ENCODE measurements at places on chromosomes 3 and 15.

DNA sequence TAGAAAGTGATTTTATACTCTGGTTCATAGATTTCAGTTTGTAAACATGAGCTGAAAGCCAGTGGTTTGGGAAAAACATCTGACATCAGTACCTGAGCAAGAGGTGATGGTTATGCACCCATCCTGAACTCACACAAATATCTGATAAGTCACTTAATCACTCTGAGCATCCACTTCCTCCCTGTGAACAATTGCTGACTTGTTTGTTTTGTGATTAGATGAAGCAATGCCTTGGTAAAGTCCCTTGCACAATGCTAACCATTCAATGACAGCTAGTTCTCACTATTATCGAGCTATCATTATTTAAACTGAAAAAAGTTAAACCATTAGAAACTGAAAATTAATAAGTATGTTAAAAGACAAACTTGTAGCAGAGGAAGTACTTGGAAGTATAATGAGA lies 303.0 kb downstream of the PLOD2 start:
- DNase-seq: no peak

DNA sequence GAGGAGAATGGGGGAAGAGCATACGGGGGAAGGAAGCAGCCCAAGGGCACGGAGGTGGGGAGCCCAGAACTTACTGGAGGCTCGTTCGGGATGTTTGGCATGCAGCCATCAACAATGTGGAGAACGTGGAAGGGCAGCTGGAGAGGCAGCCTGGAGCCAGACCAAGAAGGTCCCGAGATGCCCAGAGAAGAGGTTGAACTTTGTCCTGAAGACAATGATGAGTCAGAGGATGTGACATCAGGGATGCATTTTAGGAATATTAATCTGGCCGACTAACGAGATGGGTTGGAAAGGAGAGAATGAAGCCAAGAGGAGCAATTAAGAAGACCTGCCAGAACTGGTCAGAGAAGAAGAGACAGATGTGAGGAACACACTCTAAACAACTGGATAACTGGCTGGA lies 98.2 kb downstream of the SRGAP3 start:
- DNase-seq: no peak

DNA sequence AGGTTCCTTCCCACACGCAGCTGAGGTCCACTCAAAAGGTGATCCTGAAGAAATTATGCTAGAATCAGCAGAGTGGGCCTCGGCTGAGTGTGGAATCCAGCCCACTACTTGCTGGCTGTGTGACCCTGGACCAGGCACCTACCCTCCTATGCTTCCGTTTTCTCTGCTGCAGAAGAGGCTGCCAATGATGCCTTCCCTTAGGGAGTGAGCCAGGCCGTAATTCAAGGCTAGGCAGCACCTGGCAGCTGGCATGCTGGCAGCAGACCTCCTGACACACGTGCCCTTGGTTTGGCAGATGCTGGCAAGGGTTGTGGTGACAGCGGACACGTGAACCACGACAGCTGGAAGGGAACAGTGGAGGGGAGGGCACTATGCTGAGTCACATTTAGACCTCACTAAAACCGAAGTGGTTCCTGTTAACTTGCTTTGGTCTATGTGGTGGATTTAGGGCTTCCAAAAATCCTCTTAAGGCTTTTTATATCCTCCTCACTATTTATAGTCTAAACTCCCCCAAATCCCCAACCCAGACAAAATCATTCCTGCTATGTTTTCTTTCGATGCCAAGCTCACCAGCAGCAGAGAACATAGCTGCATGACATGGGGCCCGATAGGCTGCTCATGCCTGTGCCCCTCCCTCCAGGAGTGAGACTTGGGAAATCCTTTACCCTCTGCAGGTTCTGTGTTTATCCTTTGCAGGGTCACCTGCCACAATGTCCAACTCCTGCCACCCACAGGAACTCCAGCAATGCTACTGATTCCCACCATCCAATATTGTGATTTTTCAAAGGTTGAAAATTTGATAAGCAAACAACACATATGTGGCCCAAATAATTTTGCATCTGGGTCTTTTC lies 10.6 kb upstream of the PCSK6 start:
- DNase-seq: no peak

DNA sequence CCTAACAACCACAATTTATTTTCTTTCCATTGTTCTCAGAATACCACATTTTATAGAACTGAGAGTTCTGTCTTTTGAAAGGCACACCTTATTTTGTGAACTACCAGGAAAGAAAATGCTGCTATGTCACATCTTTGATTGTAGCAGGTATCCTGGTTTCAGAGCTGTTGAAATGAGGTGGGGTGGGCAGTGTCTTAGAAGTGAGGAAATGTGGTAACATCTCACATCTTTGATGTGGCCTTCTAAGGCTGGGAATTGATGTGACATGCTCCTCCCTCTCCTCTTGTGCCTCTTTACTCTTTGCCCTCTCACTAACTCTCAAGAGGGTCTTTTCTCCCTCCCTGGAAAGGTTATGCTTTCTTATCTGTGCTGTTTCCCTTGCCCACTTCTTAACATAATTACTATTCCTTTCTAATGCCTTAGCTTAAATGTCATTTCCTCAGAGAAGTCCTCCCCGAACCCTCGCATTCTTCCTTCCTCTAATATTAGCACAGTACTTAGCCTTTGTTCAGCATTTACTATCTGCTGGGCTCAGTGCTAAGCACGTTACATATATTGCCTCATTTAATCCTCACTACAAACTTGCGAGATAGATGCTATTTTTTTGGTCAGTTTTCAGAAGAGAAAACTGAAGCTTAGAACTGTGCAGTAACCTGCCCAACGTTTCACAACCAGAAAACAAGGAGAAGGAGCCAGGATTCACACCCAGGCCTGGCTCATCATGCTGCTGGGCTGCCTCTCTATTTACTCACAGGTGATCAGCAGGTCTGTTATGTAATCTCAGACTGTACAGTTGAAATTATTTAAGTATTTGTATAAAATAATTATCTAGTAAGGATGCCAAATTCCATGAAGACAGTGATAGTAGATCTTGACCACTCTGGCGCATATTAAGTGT lies 24.0 kb upstream of the SPTSSB start:
- DNase-seq: no peak

GRCh38 chr3:193857996-193858395 lies 265.0 kb downstream of the OPA1 start:
- DNase-seq: no peak

DNA sequence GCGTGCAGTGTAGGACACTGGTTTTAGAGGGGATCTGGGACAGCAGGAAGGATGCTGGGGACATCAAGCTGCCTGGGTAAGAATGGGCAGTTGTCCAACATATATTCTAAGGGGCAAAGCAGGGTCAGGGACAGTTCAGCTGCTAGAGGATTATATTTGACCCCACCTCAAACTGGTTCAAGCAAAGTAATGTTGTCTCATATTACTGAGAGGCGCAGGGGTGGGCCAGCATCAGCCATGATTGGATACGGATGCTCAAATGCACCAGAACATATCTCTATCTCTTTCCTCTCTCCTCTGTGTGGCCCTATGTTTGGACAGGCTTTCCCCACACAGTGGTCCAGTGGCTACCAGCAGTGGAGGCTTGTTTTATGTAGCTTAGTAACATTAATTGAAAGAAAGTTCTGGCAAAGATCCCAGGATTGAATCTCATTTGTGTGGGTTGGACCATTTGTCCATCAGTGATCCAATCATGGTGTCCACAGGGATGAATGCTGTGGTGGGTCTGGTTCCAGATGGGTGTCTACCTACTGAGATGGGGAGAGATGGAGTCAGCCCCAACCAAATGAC lies 49.8 kb upstream of the RGMA start:
- no peak for DNase-seq

DNA sequence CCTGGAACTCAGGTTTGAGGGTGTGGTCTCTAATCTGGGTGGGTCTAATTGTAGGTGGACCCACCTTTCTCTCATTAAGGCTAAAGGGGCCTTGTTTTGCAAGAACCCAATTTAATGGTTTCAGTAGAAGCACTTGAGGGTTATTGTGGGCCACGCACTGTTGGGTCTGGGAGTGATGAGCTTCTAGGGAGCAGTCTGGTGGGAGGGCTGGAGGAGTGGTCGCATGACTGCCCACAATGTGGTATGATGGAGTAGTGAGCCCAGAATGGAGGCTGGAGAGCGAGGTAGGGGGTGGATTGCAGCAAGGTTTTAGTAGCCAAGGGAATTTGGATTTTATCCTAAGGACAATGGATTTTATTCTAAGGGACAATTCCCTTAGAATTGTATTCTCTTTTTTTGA lies 2.7 kb downstream of the TATDN2 start:
- no peak for DNase-seq

DNA sequence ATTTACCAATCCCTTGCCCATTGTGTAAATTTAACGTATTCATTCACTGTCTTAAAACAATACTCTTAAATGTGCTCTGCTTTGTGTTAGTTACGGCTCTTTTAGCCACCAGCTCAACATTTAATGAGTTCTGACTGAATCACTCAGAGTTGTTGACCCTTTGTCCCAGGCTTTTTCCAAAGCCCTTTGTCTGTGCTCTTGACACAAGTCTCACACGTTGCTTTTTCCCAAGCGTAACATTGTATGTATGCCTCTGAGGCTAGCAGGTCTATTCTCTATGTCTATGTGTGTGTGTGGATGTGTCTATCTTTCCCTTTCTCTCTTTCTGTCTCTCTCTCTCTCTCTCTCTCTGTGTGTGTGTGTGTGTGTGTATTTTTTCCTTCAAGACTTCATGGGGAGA lies 435.4 kb upstream of the GOLIM4 start:
- DNase-seq: no peak

DNA sequence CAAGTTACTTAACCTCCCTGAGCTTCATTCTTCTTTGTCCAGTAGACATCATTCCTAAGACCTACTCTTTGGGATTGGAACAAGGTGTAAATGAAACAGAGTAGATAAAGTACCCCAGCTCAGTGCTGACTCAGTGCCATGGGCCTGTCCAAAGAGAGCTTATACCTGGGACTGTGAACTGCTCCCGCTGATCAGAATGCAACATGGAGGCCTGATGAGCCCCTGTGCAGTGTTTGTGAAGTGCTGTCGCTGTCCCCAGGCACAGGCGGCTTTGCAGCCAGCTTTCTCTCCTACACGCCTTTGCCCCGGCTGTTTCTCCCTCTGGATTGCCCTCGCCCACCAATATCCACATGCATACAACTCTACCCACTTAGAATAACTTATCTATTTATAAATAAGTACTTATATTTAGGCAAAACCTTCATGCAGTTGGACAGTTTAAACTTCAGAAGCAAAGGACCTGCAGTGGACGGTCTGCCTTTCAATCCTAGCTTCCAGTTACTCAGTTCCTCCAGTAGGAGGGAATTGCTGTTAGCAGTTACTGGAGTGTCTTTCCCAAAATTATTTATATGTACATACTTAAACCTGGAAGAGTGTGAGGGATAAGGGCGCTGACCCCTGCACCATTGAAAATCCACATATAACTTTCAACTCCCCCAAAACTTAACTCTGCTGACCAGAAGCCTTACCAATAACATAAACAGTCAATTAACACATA lies 80.0 kb downstream of the CORO2B start:
- no peak for DNase-seq

- DNase-seq: no peak
Observed at GRCh38 chr3:58604031-58604430, 26.8 kb upstream of the FAM107A start.

GRCh38 chr15:38048001-38048455 lies 113.6 kb downstream of the TMCO5A start:
- peak; percentile 37 for DNase-seq

GRCh38 chr15:79315623-79316328 lies 4.9 kb downstream of the TMED3 start:
- DNase-seq: peak; percentile 25

- DNase-seq: no peak
Observed at GRCh38 chr3:151864423-151865101, 8.9 kb upstream of the SUCNR1 start.

GRCh38 chr3:128098234-128098633 lies 25.4 kb downstream of the RUVBL1 start:
- no peak for DNase-seq

DNA sequence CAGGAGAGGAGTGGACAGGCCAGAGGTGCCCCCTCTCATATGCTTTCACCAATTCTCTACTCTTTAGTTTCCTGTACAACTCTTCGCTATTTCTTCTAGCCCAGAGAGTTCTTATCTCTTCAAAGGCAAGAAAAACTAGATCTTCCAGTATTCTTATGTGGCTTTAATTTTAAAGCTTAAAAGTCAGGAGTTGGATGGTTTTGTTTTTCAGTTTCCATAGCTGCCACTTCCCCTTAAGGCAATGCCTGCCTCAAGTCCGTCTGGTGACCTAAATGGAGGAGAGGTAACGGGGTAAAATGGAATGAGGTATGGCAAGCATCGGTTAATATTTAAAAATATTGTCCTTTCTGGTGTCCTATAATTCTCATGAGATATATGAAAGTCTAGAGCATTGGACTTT lies 11.4 kb upstream of the VGLL3 start:
- no peak for DNase-seq

- no peak for DNase-seq
Observed at GRCh38 chr3:158763421-158763820, 31.2 kb upstream of the RARRES1 start.

DNA sequence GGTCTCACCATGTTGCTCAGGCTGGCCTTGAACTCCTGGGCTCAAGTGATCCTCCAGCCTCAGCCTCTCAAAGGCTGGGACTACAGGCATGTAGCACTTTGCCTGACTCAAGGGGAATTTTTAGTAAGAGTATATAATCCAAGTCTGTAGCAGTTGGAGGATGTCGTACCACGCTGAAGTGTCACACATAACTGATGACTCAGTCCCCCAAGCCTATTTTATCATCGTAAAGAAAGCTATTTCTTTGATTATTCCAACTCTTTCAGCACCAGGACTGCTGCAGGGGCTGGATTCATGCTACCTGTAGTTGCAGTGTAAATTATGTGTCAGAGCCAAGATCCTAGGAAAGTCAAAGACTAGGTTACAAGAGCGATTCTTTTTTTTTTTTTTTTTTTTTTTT lies 1.4 kb upstream of the PRKCI start:
- no peak for DNase-seq

- DNase-seq: no peak
Observed at GRCh38 chr3:71378509-71378908, 205.0 kb downstream of the FOXP1 start.

DNA sequence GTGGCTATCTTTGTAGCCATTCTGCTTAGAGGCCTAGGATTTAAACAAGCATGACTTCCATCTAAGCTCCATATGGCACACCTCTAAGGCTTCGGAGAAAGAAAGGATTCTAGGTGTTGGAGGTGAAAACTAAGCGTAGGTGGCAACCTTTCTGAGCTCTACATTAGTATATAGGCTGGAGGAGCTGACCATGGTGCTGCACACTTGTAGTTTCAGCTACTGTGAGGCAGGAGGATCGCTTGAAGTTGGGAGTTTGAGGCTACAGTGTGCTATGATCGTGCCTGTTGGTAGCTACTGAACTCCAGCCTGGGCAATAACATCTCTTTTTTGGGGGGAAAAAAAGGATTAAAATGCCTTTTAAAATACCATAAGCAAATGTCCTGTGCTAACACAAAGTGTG lies 7.4 kb downstream of the EAF1 start:
- no peak for DNase-seq

GRCh38 chr3:142604940-142605339 lies 8.7 kb downstream of the PLS1 start:
- no peak for DNase-seq
